ENCODE measurements at places on chromosomes 6 and 20.

- no peak for DNase-seq
Measured at GRCh38 chr6:150686566-150686965, 86.9 kb downstream of the PLEKHG1 start.

DNA sequence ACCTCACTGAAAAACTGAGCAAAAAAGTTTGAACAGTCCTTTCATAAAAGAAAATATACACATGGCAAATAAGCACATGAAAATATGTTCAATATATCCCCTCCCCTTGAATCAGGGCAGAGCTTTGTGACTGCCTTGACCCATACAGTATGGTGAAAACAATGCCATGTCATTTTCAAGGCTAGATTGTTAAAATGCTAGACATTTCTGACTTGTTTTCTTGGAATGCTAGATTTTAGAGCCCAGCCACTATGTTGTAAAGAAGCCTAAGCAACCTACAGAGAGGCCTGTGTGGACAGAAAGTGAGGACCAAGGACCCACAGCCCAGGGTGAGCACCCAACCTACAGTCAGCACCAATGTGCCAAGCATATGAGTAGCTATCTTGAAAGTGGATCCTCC, 17.1 kb upstream of the ASF1A start:
- no peak for DNase-seq

- DNase-seq, result no peak
Measured at GRCh38 chr6:168559574-168560098, 118.7 kb downstream of the SMOC2 start.

GRCh38 chr6:145668844-145669243, 66.5 kb downstream of the EPM2A start:
- DNase-seq, result no peak

DNA sequence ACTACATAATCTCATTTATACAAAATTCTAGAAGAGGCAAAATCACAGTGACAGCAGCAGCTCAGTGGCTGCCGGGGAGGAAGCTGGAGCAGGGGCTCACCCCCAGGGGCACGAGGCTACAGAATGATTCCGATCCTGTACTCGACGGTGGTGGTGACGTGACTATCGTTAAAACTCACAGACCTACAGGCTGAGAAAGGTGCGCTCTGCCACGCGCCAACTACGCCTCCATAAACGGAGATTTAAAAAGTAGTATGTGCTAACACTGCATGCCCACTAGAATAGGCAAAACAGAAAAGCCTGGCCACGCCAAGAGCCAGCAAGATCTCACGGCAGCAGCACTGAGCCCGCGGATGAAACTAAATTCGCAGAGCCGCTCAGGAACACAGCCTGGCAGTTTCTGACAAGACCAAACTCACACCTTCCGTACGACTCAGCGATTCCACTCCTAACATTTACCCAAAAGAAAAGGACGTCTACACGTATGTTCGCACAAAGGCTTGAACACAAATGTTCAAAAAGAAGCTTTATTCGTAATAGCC, 25.2 kb downstream of the TAF4 start:
- DNase-seq, result no peak

- DNase-seq, result no peak
Measured at GRCh38 chr6:158589366-158589765, 29.5 kb downstream of the TMEM181 start.

DNA sequence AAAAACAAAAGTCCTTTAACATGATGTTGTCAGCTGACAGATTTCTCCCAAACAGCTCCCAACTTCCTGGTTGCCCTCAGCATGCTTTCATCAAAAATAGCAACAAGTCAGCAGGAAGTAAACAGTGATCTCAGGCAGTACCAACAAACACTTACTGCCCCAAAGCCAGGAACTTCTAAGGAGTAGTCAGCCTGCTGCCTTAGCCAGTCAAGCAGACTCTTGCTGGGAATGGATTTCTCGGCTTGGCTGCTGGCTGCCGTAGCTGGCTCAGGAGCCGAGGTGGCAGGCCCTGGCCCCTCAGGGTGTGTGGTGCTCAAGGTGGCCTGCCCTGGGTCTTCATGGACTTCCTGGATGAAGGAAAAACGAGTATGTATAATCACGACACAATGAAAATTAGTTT, 46.6 kb upstream of the EMILIN3 start:
- no peak for DNase-seq
